ENCODE measurements at places on chromosomes 2 and 18.

DNA sequence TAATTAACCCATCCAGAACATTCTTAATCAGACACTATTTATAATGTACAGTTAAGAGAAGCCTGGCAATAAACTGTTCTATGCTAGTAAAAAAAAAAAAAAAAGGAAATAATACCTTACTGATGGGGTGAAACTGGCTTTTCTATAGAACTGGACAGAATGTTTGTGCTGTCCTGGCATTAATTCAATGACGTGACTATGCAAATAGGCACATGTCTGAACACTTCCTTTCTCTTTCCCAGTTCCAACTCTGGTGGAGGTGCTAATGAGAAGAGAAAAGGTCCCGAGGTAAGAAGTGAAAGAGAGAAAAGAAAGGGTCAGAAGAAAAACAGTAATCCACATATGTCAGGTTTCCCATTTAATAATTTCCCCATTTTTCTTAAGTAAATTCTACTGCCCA lies 508.4 kb downstream of the ZEB2 start:
- DNase-seq: no peak

GRCh38 chr2:233498126-233498525 lies 68.5 kb downstream of the USP40 start:
- no peak for DNase-seq

GRCh38 chr18:57869221-57869620 lies 66.1 kb upstream of the ATP8B1 start:
- DNase-seq: no peak

- DNase-seq: no peak
Observed at GRCh38 chr18:2442726-2443275, 128.5 kb downstream of the METTL4 start.

DNA sequence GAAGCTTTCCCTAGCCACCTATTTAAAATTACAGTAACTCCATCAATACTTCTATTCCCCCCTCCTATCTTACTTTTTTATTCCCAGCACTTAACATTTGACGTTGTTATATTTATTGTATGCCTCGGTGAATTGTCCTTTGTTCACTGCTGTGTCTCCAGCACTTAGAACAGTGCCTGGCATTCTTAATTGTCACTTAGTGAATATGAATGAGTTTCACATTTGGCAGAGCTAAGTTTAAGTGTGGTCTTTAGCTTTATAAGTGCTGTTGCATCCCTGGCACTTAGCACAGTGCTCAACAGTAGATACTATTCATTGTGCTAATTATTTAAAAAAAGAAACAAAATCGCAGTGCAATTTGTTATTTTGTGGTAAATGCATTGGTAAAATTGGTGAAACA lies 1.7 kb downstream of the RMP24 start:
- DNase-seq: no peak

DNA sequence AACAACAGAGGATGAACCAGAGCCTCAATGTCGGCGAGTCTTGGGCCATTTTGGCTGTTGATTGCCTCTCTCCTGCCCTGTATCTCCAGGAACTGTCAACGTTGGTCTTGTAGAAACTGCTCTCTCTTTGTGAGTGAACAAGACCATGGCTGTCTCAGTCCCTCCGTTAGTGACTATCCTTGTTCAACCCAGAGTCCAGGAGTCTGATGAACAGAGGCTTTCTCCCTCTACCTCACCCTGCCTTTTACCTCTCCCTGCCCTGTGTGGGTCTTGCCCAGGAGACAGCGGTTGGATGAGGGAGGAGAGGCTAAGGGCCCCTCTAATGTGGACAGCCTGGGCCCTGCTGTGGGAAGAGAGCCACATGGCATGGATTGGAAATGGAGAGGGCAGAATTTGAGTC lies 32.8 kb downstream of the INPP4A start:
- no peak for DNase-seq

- no peak for DNase-seq
Observed at GRCh38 chr18:34926683-34927082, 114.5 kb upstream of the MAPRE2 start.
